ENCODE measurements at places on chromosomes 12 and 14.

DNA sequence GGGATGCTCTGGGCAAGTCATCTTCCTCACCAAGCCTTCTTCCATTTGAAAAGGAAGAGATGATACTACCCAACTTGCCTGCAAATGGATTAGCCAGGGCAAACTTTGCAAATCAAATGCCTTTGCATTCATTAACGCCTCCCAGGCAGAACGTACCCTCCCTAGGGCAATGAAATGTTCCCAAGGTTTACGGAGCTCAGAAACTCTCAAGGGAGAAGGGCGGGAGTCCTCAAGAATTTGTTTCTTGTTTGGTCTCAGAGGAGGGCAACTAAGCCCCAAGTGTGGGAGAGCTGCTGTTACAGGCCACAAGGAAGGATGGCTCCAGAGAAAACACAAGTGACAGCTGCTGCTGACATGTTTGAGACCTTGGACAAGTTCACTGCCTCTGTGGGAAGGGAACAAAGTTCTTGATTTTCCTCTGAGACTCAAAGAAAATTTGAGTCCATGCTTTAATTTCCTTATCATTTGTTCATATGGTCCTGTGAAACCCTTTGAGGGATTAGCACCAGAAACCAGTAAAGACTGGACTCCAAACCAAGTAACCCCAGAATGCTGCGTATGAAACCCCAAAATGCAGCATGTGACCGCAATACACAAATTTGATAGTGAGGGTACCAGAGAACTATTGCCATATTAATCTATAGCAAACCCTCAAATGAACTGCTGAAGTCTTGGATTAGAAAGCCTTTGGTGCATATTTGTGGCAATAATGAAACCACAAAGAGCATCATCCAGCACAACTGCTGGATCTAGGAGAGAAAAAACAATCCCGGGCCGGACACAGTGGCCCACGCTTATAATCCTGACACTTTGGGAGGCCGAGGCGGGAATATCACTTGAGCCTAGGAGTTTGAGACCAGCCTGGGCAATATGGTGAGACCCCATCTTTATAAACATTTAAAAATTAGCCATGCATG lies 22.9 kb downstream of the SPTB start:
- no peak for DNase-seq

DNA sequence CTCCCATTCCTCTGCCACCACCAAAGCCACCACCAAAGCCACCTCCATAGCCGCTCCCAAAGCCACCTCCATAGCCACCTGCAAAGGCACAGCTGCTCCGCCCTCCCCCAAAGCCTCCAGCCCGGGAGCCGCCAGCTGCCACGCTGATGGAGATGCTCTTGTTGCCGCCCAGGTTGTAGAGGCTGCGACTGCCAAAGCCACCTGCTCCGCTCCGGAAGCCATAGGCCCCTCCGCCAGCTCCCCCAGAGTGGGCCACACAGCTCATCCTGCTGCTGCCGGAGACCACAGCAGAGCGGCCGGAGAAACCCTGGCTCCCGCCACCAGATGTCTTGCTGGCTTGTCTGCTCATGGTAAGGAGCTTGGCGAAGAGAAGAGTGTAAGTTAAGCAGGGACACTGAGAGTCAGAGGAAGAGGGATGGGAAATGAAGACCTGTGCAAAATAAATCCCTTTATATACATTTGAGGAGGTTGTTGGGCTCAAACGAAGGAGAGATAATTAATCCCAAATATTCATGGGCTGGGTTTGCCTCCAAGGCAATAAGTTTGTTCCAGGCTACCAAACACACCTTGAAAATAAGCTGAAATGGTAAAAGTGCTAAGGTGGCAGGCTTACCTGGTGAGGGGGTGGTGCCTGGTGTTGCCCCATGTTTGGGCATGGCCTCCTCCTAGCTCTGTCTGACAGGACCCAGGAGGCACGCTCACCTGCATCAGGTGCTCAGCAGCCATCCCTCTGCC lies at the start of gene KRT3:
KRT3 (minus strand) TSS at position 424 of the 735 bp plus-strand sequence; CDS start at position 349, 75 bp downstream.
- no peak for DNase-seq

DNA sequence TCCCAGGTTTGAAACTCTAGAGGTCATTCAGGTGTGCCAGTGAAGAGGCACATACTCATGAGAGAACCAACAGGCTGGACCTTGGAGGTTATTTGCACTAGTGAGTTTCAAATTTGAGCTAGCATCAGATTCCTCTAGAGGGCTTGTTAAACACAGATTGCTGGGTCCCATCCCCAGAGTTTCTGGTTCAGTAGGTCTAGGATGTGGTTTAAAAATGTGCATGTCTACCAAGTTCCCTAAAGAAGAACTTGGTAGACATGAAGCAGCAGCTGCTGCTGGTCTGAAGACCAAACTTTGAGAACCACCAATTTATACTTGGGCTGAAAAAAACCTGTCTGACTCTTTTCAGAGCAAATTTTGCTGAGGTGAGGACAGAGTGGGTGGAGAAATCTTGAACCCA lies 61.7 kb downstream of the SUSD6 start:
- DNase-seq: no peak

GRCh38 chr14:89958966-89959365 lies 3.2 kb downstream of the TDP1 start:
- no peak for DNase-seq
